ENCODE measurements at places on chromosomes 16 and 17.

DNA sequence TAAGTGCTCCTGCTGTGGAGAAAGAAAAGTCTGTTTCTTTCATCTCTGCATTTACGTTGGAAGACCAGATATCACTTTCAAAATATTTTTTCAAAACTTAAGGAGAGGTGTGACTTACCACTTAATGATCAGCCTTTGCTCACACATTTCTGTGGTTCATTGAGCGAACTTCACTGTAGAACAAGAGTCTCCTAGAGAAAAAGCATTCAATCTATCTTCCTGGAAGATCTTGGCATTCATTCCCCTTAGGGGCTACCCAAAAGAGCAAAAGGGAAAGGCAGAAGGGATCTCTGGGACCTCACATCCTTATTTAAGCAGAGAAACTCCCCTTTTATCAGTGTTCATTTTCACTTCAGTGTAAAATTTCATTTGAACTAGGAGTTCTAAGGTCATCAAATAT lies 61.2 kb downstream of the HS3ST3A1 start:
- H3K4me1 ChIP-seq = no peaks in the 10 kb centered on the region
- no peak overlapping the region for H3K4me3 ChIP-seq
- H3K36me3 ChIP-seq = no peaks in the 10 kb centered on the region

DNA sequence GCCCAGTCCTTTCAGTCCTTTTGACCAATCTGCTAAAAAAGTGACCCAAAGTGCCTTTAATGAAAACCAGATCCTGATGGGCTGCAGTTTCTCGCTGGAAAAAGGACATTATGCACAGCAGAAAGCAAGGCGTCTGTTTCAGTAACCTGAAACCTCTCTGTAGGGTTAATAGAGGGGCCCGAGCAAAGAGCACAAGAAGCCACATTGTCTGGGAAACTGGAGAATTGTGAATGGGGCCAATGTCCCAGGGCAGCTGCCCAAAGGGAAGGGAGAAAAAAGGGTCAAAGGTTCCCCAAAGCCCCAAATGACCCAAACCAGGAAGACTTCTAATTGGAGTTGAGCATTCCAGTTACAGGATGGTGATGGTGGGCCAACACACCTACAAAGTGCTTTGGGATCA lies 3.0 kb downstream of the OTOA start:
- peaks cover 6% of the 10 kb centered on the region for H3K27me3 ChIP-seq
- no peaks in the 10 kb centered on the region for H3K36me3 ChIP-seq
- DNase-seq = no peak
- H3K4me3 ChIP-seq = no peak overlapping the region

DNA sequence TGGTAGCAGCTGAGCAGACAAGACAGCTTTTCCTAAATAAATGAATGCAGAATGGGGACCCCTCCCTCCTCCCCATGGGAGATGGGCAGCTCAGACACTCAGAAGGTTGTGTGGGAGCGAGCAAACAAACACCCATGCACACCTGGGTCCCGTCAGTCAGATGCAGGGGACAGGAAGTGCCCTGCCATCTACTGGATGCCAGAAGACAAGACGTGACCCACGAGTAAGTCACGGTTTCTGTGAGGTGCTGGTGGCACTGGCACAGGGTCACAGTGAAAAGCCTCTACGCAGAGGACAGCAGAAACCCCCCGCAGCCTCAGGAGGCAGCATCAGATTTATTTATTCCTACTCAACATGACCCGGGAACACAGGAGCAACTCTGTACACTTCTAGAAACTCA lies 8.4 kb downstream of the HBQ1 start:
- no peaks in the 10 kb centered on the region for H3K4me1 ChIP-seq
- H3K36me3 ChIP-seq = peaks cover 59% of the 10 kb centered on the region
- no peak overlapping the region for H3K4me3 ChIP-seq
- H3K27ac ChIP-seq = no peak overlapping the region

DNA sequence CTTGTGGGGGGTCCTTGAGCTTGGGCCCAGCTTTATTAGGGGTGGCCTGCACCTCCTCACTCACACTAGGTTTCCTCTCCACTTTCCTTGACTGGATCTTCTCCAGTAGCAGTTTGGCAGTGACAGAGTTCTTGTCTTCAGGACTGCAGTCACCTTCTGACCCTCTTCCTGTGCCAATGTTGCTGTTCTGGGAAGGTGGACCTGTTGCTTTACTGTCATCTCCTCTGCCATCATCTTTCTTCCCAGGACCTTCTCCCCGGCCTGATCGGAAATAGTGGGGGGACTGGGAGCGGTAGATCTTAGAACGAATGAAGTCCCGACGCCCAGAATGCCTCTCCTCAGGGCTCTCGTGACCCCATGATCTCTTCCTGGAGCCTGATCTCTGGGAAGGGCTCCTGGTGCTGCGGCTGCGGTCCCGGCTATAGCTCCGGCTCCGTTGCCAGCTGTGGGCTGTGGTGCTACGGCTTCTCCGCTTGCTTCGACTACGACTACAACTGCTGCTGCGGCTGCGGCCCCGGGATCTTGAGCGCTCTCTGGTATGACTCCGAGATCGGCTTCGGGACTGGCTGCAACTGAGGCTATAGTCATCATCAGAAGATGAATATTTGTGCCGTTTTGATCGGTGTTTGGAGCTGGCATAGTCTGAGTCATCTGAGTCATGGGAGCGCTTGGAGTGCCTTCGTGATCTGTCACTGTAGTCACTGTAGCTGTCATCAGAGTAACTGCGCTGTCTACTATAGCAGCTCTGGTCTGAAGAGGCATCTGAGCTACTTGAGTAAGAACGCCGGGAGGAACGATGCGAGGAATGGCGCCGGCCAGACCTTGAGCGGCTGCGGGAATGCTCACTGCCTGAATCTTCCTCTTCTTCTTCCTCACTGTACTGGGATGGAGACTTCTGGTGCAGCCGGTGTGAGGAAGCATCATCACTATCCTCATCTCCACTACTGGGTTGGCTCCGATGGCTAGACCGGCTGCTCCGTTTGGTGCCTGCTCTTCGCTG lies 9.5 kb upstream of the ITGA2B start:
- peaks cover 37% of the 10 kb centered on the region for H3K36me3 ChIP-seq
- no peak overlapping the region for H3K4me3 ChIP-seq
- DNase-seq = no peak
- H3K27me3 ChIP-seq = no peaks in the 10 kb centered on the region

DNA sequence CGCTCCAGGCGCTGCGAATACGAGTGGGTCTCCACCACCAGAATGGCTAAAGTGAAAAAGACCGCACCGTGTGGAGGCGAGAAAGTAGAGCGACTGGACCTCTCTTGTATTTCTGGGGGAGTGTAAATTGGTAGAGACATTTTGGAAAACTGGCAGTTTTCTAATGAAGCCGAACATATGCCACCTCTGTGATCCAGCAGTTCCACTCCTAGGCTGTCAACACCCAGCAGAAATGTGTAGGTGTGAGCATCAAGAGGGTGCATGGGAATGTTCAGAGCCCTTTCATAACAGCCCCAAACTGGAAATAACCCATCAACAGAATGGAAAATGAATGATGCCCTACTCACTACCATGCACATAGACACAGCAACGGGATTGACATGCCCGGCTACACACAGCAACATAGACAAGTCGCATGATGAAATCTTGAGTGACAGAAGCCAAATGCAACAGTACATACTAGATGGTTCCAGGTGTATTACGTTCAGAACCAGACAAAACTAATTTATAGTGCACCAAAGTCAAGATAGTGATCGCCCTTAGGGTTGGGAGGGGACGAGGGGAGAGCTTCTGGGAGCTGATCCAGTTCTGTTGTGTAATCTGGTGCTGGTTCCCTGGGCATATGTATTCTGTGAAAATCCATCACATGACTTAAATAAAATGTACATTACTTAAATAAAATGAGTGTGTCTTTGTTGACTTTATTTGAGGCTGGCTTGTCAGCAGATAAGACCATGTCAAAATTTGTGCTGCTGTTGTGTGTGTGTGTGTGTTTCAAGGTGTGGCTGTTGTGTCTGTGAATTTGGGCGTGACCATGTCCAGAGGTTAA lies 877 bp upstream of the BCL7C start:
- H3K27me3 ChIP-seq = no peaks in the 10 kb centered on the region
- H3K4me1 ChIP-seq = peaks cover 13% of the 10 kb centered on the region
- peak overlapping the region; percentile 93 for H3K4me3 ChIP-seq
- peak overlapping the region; percentile 96 for H3K27ac ChIP-seq
